SW480 (cell line): ENCODE measurements at places on chromosomes 12 and 14.

GRCh38 chr14:38848243-38848935 lies 254.6 kb downstream of the SEC23A start:
- no peak for DNase-seq

DNA sequence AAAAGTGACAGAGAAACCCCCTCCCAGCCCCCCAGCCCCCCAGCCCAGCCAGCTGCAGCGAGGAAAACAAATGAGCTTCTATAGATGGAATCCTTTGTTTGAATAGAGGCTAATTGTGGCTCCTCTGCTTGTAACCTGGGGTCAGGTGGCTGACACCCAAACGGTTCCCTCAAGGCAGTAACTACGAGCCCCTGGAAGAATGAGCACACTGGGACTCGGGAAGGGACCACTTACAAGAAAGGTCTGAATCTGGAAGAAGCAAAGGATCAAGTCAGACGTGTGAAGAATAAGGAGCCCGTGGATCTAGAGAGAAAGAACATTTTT lies 108.7 kb upstream of the FUT8 start:
- DNase-seq, result no peak

- DNase-seq, result no peak
Observed at GRCh38 chr12:6253278-6253677, 53.1 kb downstream of the CD9 start.

DNA sequence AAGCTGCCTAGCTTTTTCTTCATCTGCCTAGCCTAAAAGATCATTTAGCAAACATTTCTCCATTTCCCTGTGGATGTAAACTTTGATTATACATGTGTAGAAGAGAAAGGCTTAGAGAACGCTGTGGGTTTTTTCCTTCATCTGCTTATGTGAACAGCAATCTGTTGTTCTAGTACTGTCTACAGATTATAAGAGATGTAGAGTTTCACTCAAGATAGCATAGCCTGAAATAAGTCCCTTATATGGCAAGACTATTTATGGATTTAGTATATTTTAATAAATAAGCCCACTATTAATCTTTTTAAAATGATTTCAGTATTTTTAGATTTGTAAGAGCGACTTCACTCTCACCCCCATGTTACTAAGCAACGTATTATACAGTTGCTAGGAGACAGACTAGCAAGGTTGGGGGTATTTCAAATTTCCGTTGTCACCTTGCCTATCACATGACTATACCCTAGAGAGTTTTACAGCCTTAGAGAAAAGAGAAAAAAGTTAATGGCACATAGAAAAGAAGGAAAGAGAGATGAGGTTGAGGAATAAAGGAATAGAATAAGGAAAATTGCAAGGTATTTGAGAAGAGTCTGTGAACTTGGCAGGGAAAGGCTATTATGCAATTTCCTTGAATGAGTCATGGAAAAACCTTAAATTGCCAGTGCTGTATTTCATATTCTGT lies 12.2 kb upstream of the TUBA1A start:
- DNase-seq, result peak; percentile 47

- peak; percentile 48 for DNase-seq
Observed at GRCh38 chr14:92122351-92122677, 545 bp downstream of the CPSF2 start.

DNA sequence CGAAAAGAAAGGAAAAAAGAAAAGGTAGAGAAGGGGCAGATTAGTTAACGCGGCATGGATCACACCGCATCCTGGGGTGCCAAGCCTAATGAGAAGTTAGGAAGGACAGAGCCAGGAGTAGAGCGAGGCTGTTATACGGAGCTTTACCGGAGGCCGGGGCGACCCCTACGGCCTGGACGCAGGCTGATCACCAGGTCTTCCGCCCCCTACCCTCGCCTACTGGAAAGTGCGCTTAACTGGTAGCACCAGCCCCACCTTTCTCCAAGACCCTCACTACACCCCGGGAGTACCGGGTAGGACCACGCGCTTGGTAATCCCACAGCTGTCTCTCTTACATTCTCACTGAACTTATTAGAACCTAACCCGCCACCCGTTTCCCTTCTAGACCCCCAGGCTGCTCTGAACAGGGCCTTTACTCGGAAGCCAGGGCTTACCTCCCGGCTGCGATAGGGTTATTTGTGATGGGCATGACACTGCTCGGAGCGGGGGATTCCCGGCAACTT lies 33.8 kb downstream of the WBP11 start:
- DNase-seq, result peak; percentile 47
